ENCODE measurements at places on chromosomes 7 and 10.

GRCh38 chr10:125141150-125141859, 19.1 kb downstream of the CTBP2 start:
- DNase-seq, result no peak

DNA sequence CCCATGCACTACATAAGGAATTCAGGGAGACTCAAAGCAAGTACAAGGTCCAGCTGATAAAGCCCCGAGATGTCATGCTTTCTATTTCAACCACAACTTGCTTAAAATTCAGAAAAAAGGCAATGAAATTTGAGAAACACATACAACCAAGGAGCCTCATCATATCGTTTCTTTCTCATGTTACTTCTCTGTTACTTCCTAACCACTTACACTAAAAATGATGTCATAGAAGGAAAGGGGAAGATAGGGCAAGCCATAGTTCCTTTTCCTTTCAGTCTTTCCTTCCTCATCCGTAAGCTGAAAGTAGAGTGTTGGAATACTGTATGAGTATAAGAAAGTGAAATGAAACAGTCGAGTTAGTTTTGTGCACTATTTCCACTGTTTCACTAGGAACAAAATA, 27.9 kb upstream of the CDK14 start:
- DNase-seq, result no peak

- DNase-seq, result no peak
Measured at GRCh38 chr7:24341691-24342413, 57.9 kb downstream of the NPY start.

- DNase-seq, result no peak
Measured at GRCh38 chr7:147432079-147432478, 1158.5 kb upstream of the C7orf33 start.

DNA sequence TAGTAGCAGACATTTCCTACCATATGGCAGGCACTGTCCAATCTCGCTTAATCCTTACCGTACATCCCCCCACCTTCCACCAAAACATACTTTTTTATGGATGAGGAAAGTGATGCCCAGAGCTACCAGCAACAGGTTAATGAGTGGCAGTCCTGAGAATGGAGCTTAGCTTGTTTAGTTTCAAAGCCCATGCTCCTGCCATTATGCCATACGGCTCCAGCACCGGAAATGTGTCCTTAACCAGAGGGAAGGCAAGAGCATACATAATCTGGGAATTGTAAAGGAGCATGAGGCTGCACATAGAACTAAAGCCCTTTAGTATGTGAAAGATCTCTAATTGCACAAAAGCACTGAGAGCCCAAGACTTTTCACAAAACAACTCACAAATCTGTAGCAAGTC, 155.9 kb upstream of the PHYHIPL start:
- no peak for DNase-seq

DNA sequence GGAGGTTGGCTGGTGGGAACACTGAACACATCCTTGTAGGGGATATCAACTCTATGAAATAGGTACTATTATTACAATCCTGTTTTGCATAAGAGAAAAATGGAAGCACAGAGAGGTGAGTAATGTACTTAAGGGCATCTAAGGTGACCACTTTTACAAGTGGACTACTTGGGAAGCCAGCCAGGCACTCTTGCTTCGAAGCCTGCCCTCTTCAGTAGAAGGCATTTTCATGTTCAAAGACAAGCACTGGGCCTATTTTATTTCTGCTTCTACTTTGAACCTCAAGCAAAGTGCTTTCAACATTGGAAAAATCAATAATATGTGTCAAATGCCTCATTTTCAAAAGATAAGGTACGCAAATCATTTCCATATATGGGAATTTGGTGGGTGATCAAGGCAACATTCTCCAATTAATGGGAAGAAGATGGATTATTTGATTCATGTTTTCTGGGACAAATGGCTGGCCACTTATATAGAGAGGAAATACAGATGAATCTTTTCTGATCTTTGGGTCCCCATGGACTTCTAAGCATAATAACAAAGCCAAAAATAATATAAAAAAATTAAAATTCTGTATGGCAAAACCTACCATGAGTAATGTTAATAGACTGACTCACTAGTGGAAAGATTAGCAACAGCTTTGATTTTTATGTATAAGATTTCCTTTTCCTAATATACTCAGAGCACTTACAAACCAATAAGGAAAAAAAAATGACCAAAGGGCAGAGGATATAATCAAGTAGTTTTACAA, 270.2 kb downstream of the FRMD4A start:
- no peak for DNase-seq

- DNase-seq, result no peak
Measured at GRCh38 chr10:43939939-43940820, 291.5 kb upstream of the ZNF32 start.

DNA sequence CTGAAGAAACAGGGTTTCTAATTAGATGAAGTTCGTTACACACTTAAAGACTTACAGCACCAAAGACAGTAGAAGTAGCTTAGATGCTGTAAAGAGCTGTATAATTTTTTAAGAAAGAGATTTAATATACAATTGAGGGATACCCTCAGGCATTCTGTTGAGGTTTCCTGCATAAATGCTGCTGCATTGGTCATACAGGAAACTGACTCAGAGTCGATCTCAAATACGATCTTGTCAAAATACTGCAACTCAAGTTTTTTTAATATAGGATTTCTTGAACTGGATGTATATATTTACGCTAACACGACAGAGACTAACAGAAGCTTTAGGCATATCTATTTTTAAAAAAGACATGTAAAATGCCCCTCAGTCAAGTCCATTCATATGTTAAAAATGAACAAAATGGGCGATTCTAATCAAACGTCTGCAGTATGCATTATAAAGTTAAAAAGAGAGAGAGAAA, 2.4 kb upstream of the ARID5B start:
- DNase-seq, result peak; percentile 74

GRCh38 chr7:33918438-33919143, 13.3 kb downstream of the BMPER start:
- no peak for DNase-seq

DNA sequence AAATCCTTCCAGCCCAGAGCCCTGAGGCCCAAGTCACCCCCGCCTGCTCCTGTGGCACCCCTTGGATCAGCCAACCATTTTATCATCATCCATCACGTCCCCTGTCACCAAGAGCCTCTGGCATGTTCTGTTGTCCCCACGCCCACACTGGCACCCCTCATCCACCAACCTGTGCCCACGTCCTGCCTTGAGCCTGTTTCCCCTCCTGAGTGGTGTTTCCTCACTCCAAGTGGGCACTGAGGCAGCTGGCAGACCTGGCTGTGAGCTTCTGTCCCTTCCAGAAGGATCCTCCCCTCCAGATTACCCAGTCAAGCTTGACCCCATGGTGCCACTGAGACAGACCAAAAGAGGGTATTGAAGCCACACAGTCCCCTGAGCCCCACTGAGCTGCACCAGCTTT, 71.4 kb upstream of the ANTXRL start:
- no peak for DNase-seq

- DNase-seq, result peak; percentile 62
Measured at GRCh38 chr7:128827248-128827958, 2.8 kb upstream of the FLNC start.

DNA sequence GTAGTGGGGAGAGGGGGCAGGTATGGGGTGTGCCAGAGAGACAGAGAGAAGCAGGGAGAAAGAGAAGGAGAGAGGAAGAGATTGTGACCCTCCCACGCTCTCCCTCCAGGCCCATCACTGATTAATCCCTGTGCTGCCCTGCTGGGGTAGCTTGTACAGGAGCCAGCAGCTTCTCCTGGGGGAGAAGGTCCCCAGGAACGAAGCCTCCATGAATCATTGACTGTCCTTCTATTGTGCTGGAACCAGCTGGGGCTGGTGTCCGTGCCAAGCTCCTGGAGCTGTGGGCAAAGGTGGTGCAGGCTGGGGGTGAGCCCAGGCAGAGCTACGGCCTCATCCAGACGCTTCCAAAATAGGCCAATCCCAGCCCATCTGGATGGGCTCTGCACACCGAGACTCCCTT, 20.9 kb downstream of the AQP1 start:
- no peak for DNase-seq

GRCh38 chr7:85135977-85136376, 50.9 kb downstream of the SEMA3D start:
- DNase-seq, result peak; percentile 29
